ENCODE measurements at places on chromosomes 2 and 18.

DNA sequence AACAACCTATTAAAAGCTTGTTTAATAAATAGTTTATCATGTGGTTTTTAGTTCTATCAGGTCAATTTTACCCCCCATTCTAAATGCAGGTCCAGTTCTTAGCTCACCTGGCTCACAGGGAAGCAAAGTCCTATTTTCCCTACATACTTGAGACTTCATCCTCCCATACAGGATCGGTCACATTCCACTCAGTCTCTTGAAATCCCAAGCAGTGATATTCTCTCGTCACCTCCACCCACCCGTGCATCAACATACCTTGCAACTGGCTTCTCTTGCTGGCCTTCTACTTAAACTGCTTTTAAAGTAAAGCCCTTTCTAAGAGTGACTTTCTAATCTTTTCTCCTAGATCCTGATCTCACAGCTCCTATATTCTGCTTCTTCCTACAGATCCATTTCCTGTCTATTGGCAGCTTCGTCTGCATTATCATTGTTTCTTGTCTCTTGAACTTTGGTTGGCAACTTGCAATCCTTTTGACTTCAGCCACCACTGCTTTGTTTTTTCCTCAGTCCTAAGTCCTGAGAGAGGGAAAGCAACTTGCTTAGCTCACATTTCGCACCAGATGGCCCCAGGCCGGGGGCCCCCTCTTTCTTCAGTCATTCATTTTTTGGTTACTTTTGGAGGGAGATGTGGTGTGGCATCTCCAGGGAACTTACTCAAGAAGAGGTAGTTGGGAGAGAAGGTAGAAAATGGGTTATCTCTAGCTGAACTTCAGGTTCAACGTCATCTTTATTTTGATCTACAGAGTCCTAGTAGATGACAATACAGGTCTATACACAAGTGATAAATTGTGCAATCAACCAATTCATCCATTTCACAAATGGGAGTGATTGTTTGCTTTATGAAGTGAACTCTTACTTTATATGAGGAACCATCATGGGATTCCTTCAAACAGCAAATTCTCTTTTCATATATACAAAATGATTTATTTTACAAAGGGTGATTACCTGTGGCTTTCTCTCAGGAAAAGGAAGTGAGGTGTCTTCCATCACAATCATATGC is 23.9 kb upstream of the NCOA1 start:
- no peak for DNase-seq

DNA sequence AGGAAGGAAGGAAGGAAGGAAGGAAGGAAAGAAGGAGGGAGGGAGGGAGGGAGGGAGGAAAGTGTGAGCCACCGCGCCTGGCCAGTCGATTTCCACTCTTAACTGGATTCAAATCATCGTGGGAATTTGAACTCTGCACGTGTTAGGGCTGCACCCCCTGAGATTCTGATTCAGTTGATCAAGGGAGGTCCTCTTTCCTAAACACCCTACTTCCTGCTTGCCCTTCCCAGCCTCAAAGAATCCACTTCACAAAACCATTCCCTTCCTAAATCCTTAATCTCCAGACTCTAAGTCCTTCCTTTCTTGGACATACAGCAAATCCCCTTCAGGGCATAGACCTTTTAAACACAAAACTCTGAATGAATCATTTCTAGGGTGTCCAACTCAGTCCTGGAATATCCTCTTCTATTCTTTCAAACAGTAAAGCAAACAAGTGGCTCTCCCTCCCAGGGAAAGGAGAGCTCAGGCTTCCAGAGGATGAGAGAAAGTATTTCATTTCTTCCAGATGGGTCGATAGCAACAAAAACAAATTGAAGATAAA is 68.2 kb upstream of the MBOAT2 start:
- DNase-seq = no peak

DNA sequence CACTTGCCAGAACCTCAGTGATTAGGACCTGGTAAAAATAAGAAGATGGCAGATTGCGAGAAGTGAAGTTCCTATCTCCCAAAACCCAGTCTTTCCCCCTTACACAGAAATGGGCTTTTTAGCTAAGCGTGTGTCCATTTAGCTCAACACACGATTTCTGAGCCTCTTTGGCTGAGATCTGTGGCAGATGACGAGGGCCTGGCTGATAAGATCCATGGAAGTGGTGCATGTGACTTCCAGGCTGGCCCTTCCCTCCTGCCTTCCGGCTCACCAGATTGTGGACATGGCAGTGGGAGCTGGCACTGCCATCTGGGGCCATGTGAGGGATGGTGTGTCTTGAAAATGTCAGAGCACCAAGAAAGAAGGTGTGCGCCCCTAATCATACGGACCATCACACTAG is 41.0 kb upstream of the ZFP36L2 start:
- no peak for DNase-seq

DNA sequence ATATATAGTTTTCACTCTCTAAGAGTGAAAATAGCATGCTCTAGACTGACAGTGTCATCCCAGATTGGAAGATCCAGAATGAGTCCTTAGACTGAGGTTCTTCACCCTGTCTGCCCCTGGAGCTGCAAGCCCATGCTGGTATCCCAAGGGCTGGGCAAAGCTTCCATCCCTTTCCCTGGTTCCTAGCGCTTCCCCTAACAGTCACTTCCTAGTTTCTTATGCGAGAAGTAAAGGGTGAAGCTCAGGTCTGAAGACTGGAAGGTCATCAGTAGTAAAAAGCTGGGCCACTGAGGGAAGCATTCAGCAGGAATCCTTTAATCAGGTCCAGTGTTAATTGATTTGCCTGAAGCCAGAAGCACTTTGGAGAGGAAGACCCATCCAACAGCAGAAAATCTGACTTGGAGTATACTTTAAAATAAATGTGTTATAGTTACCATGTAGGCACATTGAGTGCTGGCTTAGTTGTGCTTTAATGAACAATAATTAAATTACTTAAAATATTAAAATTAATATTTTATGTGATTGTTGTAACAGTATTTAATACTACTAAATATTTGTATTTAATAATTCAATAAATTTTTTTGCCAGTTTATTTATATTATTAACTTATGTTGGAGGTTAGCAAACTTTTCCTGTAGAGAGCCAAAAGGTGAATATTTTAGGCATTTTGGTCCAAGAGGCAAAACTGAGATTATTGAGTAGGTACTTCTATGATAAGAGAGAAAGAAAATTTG is 237.9 kb downstream of the FHOD3 start:
- DNase-seq = no peak

- no peak for DNase-seq
Observed at GRCh38 chr2:196592331-196592910, 47.1 kb upstream of the CCDC150 start.

- DNase-seq = no peak
Observed at GRCh38 chr2:50042771-50043170, 888.5 kb upstream of the FSHR start.

GRCh38 chr18:70672581-70672980 is 383.7 kb downstream of the SOCS6 start:
- DNase-seq = no peak

- no peak for DNase-seq
Observed at GRCh38 chr2:202172439-202173211, 65.8 kb downstream of the SUMO1 start.

DNA sequence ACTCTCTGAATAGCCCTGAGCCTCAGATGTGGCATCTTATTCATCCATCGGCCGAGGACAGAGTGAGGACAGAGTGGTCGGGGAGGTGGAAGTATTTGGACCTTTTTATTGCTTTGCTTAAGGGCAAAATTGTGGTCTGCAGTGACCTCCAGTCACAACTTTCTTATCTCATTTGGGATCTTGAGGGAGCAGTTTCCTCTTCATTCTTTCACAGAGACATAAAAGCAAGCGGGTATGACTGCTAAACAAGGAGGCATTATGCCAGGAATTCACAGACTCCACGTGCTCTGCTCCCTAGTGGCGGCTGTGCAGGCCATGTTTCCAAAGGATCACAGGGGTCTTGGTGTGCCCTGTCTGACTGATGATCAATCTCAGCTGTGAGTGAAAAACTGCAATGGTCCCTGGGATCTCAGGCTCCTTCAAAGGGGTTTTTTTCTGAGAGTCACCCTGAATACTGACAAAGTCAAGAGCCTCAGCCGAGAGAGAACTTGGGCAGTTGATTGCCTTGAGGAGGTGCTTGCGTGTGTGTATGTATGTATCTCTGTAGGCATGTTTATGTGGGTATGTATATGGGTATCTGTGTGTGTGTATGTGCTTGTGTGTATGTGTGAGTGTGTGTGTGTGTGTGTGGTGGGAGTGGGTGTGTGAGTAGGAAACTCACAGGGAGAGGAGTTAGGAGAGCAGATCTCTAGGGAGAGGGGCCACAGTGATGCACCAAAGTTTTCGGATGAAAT is 47.7 kb downstream of the RAPGEF4 start:
- DNase-seq = no peak

GRCh38 chr2:210842896-210843295 is 286.5 kb downstream of the CPS1 start:
- DNase-seq = no peak

DNA sequence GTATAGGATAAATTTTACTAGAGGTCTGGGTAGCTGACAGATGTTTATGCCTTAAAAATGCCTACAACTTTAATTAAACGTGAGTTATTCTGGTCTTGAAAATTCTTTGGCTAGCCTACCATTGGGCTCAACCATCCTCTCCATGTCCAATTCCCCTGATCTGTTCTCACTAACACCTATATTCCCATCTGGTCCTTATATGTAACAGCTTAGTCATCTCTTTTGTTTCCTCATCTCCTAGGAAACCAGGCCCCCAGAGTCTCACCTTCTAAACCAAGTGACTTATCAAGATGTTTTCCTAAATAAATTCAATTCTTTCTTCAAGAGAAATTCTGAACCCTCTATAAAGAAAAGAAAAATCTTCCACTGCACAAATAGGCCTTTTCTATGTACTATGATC is 148.5 kb downstream of the TTC32 start:
- DNase-seq = no peak

All from stimulated activated CD4-positive, alpha-beta T cell treated with anti-CD3 and anti-CD28 coated beads, TNF-alpha, amount 100 ng/mL, for 48 hours (primary cell).